ENCODE measurements at places on chromosomes 12 and 14. TPM values are rescaled to one million over a fixed set of nuclear protein-coding genes. Genes with fewer than 3 reads are reported as not detected.

GDF3 gene
- not detected for total RNA-seq

GRCh38 chr12:112107306-112108201 lies 1.0 kb downstream of the NAA25 start:
- H3K27ac ChIP-seq: peak overlapping the region; percentile 95
- no peaks in the 10 kb centered on the region for H3K27me3 ChIP-seq

DNA sequence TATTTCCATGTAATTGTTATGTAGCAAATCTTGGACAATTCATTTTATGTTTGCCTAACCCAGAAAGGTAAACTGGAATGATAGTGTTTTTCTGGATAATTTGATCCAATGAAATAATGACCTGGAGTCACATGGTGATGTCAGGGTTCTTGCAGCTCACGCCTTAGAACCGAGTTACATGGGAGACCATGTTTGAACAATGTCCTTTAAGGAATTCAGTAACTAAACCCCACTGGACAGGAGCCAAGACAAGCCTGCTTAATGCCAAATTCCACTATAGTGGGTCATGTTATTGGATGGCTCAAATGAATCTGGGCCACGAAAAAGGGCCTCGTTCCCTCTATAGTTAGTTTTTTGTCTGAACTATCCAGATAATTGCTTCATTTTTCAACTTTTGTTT lies 255.8 kb upstream of the HMGA2 start:
- no peaks in the 10 kb centered on the region for H3K27me3 ChIP-seq
- no peak overlapping the region for H3K27ac ChIP-seq
- H3K4me3 ChIP-seq: no peak overlapping the region
- no peak for DNase-seq

KLHDC1 gene
- total RNA-seq: 4.7 TPM

DNA sequence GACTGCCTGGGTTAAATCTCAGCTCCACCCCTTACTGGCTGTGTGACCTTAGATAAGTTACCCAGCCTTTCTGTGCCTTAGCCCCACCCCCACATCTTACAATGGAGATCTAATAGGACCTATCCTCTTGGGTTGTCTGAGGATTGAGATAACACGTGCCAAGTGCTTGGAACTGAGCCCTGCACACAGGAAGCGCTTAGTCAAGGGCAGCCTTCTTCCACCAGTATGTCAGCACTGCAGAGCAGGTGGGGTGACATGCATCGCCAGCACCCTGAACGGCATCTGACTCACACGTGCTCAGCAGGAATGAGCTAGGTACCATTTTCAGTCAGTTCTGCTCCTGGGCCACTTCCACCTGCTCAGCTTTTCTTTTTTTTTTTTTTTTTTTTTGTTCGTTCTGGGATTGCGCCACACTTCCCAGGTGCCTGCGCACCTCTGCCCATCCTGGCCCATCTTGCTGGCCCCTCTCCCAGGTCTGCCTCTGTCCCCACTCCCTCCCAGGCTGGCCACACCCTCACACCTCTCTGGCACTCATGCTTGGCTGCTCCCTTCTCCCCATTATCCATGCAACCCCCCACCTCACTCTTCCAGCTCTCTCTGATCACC lies 19.6 kb downstream of the LGMN start:
- no peak overlapping the region for H3K27ac ChIP-seq
- H3K4me1 ChIP-seq: peaks cover 3% of the 10 kb centered on the region
- H3K36me3 ChIP-seq: no peaks in the 10 kb centered on the region
- no peaks in the 10 kb centered on the region for H3K27me3 ChIP-seq
- no peak overlapping the region for H3K4me3 ChIP-seq

DNA sequence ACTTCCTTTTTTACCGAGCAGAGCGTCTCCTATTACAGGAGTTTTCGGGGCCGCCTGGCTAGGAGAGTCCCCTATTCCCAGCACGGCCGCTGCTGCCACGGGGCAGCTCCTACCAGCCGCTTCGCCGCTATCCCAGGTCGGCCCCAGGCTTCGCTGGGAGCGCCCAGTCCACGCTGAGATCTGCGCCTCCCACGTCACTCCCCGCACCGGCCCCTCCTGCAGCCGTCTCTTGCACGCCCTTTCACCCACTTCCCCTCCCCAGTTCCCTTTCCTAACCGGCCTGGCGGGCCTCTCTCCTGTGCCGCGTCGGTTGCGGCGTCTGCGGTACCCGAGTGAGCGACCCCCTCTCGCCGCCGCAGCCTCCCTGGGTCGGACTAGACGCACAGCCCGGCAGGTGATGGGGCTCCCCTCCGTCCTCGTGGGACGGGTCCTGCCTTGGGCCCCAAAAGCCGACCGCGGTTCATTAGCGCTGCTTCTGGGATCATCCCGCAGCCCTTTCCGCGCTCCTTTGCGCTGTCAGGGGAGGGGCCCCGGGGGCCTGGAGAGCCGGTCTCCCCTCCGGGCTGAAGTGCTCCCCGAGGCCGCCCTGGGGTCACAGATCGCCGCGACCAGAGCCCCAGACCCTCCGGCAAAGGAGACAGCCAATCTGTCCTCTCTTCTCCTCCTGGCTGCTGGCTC lies 1318.4 kb downstream of the TMEM121 start:
- H3K4me3 ChIP-seq: peak overlapping the region; percentile 28
- peak overlapping the region; percentile 81 for H3K27ac ChIP-seq
- DNase-seq: peak; percentile 68
- H3K4me1 ChIP-seq: no peaks in the 10 kb centered on the region

GRCh38 chr14:34722723-34723545 lies 8.5 kb upstream of the CFL2 start:
- no peak overlapping the region for H3K4me3 ChIP-seq
- no peaks in the 10 kb centered on the region for H3K27me3 ChIP-seq
- H3K36me3 ChIP-seq: no peaks in the 10 kb centered on the region

CLEC6A gene
- total RNA-seq: not detected

- H3K4me3 ChIP-seq: no peak overlapping the region
- H3K27ac ChIP-seq: no peak overlapping the region
- H3K4me1 ChIP-seq: peaks cover 7% of the 10 kb centered on the region
Observed at GRCh38 chr14:22338917-22339715, 249.9 kb downstream of the DAD1 start.

GRCh38 chr12:116630762-116631161 lies 71.6 kb downstream of the MAP1LC3B2 start:
- no peaks in the 10 kb centered on the region for H3K27me3 ChIP-seq
- no peak overlapping the region for H3K27ac ChIP-seq
- no peak overlapping the region for H3K4me3 ChIP-seq
- peaks cover 6% of the 10 kb centered on the region for H3K4me1 ChIP-seq
- H3K36me3 ChIP-seq: no peaks in the 10 kb centered on the region

EMP1 gene
- total RNA-seq: 39.7 TPM

AMHR2 gene
- total RNA-seq: 8.1 TPM

PPM1H gene
- total RNA-seq: 12.9 TPM

ERP27 gene
- total RNA-seq: 87.2 TPM

RAD51AP1 gene
- 1.7 TPM for total RNA-seq

DNA sequence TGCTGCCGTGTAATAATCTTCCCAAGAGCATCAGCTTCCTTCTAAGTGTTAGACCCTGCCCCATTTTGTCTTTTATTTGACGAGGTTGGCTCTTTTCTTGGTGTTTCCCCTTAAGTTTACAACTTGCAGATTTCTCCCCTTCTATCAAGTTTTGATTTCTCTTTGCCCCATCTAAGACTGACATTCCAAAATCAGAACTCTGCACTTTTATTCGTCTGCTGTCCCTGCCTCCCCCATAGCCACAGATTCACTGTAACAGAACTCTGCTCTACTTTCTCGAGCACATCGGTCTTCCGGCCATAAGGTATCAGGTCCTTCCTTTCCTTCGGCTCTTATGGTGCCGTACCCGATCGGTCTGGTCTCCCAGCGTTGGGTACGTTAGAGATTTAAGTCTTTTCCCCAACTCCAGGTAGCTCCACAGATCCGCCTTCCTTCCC lies 563 bp downstream of the DCP1B start:
- no peak for DNase-seq
- peak overlapping the region; percentile 83 for H3K4me3 ChIP-seq
- H3K4me1 ChIP-seq: peaks cover 11% of the 10 kb centered on the region
- peak overlapping the region; percentile 87 for H3K27ac ChIP-seq

DPY19L2 gene
- 2.0 TPM for total RNA-seq

GRCh38 chr12:47376927-47377326 lies 297.2 kb upstream of the AMIGO2 start:
- no peak overlapping the region for H3K4me3 ChIP-seq
- no peaks in the 10 kb centered on the region for H3K36me3 ChIP-seq
- no peak overlapping the region for H3K27ac ChIP-seq
- DNase-seq: no peak

DNA sequence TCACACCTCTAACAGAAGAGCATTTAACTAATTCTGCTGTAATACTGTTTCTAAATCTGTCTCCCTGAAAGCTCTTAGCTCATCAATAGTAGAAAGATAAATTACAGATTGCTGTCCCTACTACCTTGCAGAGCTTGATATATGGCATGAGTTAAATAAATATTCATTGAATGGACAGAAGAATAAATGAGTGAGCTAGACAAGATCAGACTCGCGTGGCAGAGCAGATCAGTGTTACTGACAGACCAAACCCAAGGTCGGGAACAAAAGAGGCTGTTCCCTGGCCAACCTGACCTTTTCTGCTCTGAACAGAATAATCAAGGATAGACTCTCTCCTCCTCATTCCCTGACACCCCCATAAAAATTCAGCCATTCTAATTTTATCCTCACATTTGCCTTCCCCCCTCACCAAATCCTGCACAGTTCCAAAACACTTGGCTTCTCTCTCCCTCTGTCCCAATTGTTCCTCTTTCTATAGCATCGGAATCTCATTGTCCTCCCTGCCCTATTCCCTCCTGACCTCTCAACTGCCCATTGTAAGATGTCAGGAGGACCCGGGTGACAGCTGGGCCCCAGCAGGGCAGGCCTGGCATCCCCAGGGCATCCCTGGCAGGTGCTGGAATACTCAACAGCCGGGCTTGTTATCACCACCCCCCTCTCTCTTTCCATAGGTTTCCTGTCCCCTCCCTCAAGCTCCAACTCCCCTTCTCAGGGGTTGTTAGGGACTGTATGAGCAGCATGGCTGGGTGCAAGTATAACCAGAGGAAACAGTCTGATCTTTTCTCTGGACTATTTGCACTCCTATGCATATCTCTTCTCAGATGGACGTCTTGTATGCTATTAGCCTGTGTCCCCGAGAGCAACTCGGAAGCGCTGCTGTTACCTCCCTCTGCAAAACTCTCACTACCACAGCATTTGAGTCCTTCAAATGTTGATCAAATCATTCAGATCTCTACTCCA lies 19.9 kb downstream of the NEUROD4 start:
- DNase-seq: no peak
- H3K27ac ChIP-seq: no peak overlapping the region
- H3K36me3 ChIP-seq: no peaks in the 10 kb centered on the region

NR1H4 gene
- total RNA-seq: 2.8 TPM

DNA sequence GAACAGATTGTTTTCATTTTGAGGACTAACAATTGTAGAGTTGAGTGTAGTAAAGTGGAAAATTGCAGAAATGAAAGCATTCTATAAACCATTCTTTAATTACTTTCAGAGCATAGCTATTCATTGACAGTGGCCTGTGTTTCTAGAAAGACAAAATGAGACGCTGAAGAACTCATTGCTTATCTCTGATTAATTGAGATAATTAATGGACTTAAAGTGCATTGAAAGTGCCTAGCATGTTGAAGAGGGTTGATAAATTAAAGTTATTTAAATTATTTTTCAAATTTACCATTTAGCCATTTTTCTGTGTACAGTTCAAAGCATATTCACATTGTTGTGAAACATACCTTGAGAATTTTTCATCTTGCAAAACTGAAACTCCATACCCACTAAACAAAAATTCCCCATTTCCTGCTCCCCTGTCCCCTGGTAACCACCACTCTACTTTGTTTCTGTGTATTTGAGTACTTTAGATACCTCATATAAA lies 57.4 kb downstream of the DAAM1 start:
- peaks cover 4% of the 10 kb centered on the region for H3K4me1 ChIP-seq
- H3K36me3 ChIP-seq: no peaks in the 10 kb centered on the region
- H3K27me3 ChIP-seq: no peaks in the 10 kb centered on the region
- H3K4me3 ChIP-seq: no peak overlapping the region
- no peak for DNase-seq

GRCh38 chr12:89140602-89141238 lies 211.6 kb downstream of the DUSP6 start:
- no peaks in the 10 kb centered on the region for H3K36me3 ChIP-seq
- H3K4me1 ChIP-seq: no peaks in the 10 kb centered on the region
- H3K4me3 ChIP-seq: no peak overlapping the region

CPNE6 gene
- not detected for total RNA-seq

DNA sequence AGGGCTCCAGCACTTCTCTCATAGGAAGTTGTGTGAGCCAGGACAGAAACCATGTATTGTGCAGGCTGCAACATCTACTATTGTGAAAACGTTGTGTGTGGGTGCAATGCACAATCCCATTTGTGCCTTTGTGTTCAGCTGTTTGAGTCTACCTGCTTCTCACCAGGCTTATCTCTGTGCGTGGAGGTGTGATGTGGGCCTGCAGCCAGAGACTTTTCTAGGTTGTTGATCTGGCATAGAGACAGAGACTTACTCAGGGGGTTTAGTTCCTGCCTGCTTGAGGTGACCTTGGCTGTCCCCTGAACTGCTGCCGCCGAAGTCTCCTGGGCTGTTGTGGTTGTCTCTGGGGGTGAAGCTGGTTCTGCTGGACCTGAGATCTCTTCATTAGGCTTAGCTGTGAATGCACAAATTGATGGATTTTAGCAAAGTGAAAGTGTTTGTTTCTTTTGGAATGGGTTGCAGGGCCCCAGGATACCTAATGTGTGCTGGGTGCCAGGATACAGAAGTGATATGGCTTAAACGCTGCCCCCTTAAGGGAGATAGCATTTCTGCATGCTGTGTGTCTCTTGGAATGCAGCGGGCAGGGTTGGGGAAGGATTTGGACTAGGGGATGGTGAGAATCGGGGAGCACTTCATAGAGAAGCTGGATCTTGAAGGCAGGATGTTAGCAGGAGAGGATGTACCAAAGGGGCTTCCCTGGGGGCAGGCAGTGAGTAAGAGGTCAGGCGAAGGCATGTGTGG lies 2.5 kb downstream of the LACRT start:
- no peaks in the 10 kb centered on the region for H3K36me3 ChIP-seq
- H3K4me3 ChIP-seq: no peak overlapping the region
- peak; percentile 29 for DNase-seq
- H3K27me3 ChIP-seq: no peaks in the 10 kb centered on the region

DNA sequence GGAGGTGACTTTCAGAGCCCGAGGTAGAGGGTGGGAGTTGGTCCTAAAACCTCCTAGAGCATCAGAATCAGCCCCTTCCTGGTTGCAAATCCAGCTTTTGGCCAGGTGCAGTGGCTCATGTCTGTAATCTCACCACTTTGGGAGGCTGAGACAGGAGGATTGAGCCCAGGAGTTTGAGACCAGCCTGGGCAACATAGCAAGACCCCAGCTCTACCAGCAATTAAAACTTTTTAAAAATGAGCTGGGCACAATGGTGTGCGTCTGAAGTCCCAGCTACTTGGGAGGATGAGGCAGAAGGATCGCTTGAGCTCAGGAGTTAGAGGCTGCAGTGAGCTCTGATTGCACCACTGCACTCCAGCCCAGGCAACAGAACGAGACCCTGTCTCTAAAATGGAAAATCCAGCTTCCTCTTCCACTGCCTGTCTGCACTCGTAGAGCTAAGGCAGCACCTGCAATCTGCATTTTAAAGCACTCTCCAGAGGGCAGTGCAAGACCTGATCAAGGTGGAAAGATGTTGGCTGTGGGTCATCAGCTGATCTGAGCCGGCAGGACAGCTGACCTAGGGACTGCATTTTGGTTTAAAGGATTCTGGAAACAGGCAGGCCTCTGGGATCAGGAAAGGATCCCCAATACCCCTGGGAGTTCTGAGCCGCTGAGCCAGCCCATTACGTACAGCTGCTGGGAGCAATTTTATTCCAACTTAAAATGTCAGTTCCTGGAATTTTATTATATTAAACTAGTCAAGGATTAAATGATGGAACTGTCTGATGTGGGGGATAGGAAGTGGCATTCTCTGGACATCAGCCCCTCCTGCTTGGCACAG lies 1.8 kb upstream of the TESC start:
- H3K4me3 ChIP-seq: no peak overlapping the region
- DNase-seq: no peak
- H3K27ac ChIP-seq: no peak overlapping the region
- no peaks in the 10 kb centered on the region for H3K36me3 ChIP-seq
- peaks cover 24% of the 10 kb centered on the region for H3K4me1 ChIP-seq

All from pancreas (tissue), 10 donors.